Ascending aorta (tissue), 2 donors: ENCODE measurements at places on chromosomes 5 and 9. TPM values are rescaled to one million over a fixed set of nuclear protein-coding genes. Genes with fewer than 3 reads are reported as not detected.

GRCh38 chr5:33241802-33242201, 199.0 kb upstream of the TARS1 start:
- H3K4me1 ChIP-seq, result no peaks in the 10 kb centered on the region
- H3K27me3 ChIP-seq, result no peaks in the 10 kb centered on the region
- no peak overlapping the region for H3K4me3 ChIP-seq
- no peak for DNase-seq
- H3K27ac ChIP-seq, result no peak overlapping the region
- H3K36me3 ChIP-seq, result no peaks in the 10 kb centered on the region

- H3K27me3 ChIP-seq, result no peaks in the 10 kb centered on the region
- DNase-seq, result no peak
- no peaks in the 10 kb centered on the region for H3K36me3 ChIP-seq
- no peaks in the 10 kb centered on the region for H3K4me1 ChIP-seq
- no peak overlapping the region for H3K27ac ChIP-seq
Observed at GRCh38 chr9:13513716-13514444, 234.4 kb upstream of the MPDZ start.

GRCh38 chr9:83999141-83999918, 18.7 kb downstream of the RMI1 start:
- H3K36me3 ChIP-seq, result no peaks in the 10 kb centered on the region
- no peak overlapping the region for H3K27ac ChIP-seq

GRCh38 chr9:114364134-114365041, 23.4 kb downstream of the AKNA start:
- H3K4me1 ChIP-seq, result no peaks in the 10 kb centered on the region
- H3K4me3 ChIP-seq, result no peak overlapping the region
- peaks cover 62% of the 10 kb centered on the region for H3K36me3 ChIP-seq

DNA sequence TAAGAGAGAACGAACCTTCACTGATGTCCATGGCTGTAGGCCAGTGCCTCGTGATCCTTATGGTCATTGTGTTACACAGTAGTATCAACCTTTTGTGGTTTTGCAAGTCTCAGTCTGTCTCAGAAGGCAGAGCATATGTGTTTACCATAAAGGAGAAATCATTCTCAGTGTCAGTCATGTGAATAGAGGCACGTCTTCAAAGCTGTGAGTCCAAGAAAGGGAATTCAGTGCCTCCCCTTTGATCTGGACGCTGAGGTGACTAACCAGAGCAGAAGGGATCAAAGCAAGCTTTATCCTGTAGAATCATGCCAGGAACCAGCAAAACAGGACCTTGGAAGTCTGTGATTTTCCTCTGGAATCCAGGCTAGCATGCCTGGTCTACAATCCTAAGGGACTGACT, 433.9 kb downstream of the DNAH5 start:
- H3K27me3 ChIP-seq, result no peaks in the 10 kb centered on the region
- DNase-seq, result no peak
- no peaks in the 10 kb centered on the region for H3K4me1 ChIP-seq
- no peak overlapping the region for H3K4me3 ChIP-seq
- no peak overlapping the region for H3K27ac ChIP-seq
- H3K36me3 ChIP-seq, result no peaks in the 10 kb centered on the region

- no peaks in the 10 kb centered on the region for H3K4me1 ChIP-seq
- H3K27me3 ChIP-seq, result no peaks in the 10 kb centered on the region
- H3K27ac ChIP-seq, result no peak overlapping the region
- DNase-seq, result no peak
Observed at GRCh38 chr5:4164167-4164566, 568.5 kb downstream of the IRX1 start.

DNA sequence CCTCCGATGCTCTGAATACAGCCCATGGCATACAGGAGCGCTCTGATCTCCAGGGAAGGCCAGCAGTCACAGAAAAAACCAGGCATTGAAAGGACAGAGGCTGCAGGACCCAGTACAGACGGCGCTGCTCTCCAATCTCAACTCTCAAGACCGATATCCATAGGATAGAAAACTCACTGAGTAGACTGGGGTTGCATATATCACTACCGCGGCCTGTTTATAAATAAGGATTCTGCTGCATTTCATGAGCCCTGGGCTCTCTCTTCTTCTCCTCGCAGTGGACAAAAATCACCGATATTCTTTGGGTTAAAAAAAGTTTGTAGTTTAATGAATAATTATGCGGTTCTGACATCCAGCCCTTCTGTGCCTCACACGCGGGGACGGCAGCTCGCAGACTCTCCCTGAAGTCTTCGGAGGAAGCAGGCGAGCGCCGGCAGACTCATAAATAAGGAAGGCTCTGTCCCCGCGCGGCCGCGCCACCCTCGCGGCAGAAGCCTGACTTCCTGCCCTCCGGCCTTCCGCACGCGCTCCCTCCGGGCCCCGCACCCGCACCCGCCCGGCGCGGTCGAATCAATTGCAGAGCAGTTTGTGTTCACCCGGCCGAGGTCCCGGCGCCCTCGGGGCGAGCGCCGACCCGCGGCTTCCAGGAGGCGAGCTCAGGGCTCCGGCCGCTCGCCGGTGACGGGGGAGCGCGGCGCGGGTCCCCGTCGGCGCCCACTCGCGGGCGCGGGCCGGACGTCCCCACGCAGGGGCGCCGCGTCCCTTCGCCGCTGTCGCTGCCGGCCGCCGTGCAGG, at the start of gene FAM78A:
Gene FAM78A, minus strand, starts transcription at position 417 of the 795 bp plus-strand sequence. Its CDS starts 331 bp downstream, at position 86.
- no peaks in the 10 kb centered on the region for H3K27me3 ChIP-seq
- DNase-seq, result no peak
- no peaks in the 10 kb centered on the region for H3K36me3 ChIP-seq
- peak within 1 kb of the TSS; percentile 53 for H3K4me3 ChIP-seq
- peaks cover 7% of the 10 kb centered on the region for H3K4me1 ChIP-seq
- H3K27ac ChIP-seq, result peak within 1 kb of the TSS; percentile 71

DNA sequence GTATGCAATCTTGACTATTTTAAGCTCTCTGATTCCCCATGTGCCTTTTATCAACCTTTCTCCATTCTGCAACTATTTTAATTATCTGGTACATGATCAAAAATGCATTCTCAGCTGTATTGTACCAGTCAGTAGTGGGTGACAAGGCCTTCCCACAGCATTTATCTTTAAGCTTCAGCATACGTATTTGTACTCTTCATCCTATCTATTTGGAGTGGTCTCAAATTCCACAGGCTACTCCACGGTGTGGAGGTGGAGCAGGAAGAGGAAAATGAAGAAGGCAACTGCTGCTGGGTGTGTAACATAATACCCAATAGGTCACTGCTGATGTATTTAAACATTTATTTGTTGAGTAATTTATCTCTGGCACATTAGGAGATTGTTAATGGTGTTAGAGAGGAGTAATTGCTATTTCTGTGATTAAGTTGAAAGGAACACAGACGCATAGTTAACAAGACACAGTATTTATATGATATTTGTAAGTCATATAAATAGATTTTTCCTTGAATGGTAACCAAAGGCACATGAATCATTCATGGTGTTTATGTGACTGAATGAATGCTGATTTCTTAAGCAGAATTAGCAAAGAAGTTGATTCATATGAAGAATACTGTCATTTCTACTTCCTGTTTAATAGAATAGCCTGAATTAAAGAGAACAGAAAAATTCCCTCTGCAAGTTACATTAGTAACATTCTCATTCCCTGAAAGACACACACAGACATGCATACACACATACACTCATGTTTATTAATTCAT, 153.8 kb upstream of the NR3C1 start:
- no peak for DNase-seq
- H3K4me1 ChIP-seq, result no peaks in the 10 kb centered on the region
- no peaks in the 10 kb centered on the region for H3K27me3 ChIP-seq
- peak overlapping the region; percentile 53 for H3K27ac ChIP-seq
- H3K36me3 ChIP-seq, result no peaks in the 10 kb centered on the region

- DNase-seq, result no peak
- no peak overlapping the region for H3K27ac ChIP-seq
- H3K36me3 ChIP-seq, result no peaks in the 10 kb centered on the region
Observed at GRCh38 chr5:17364987-17365810, 132.8 kb upstream of the TAF11L2 start.

- H3K27me3 ChIP-seq, result no peaks in the 10 kb centered on the region
- no peak overlapping the region for H3K4me3 ChIP-seq
- no peaks in the 10 kb centered on the region for H3K36me3 ChIP-seq
- H3K4me1 ChIP-seq, result no peaks in the 10 kb centered on the region
- no peak overlapping the region for H3K27ac ChIP-seq
- DNase-seq, result no peak
Observed at GRCh38 chr5:36052538-36052937, 14.1 kb downstream of the UGT3A2 start.

GRCh38 chr9:127783111-127784008, 2.5 kb upstream of the CDK9 start:
- no peaks in the 10 kb centered on the region for H3K27me3 ChIP-seq
- no peak for DNase-seq
- H3K4me3 ChIP-seq, result no peak overlapping the region
- H3K27ac ChIP-seq, result peak overlapping the region; percentile 94
- H3K36me3 ChIP-seq, result peaks cover 16% of the 10 kb centered on the region

GRCh38 chr9:17631396-17631795, 52.5 kb downstream of the SH3GL2 start:
- H3K4me3 ChIP-seq, result no peak overlapping the region
- no peak for DNase-seq
- H3K27ac ChIP-seq, result no peak overlapping the region
- no peaks in the 10 kb centered on the region for H3K27me3 ChIP-seq
- no peaks in the 10 kb centered on the region for H3K36me3 ChIP-seq

DNA sequence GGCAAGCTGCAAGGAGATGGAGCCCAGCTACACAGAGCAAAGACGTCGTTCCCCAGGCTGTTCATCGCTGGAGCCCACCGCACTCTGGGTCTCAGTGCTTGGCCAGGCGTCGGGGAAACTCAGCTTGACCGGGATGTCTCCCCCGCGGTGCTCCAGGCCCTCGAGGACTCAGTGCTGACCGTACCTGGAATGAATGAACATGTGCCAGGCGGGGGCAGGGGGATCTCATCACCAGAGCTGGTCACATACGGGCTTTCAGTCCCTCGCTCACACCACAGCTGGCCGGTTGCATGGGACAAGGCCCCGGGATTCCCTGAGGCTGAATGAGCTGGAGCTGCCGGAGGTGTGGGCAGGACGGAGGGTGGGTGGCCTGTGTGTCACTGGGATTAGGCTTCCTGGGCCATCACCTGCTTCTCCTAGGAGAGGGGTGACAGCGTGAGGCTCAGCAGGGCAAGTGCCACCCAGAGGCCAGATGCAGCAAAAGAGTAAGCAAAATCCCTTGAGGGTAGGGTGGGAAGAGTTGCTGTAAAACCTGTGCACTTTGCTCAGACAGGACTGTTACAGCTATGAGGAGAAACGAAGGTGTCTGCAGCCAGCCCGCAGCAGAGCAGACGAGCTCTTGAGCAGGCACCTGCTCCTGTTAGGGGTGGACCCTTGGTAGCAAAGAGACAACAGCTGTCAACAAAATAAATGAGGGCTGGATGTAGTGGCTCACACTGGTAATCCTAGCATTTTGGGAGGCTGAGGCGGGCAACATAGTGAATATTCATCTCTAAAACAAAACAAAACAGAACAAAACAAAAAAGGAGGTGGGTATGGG, 70.7 kb upstream of the RAPGEF1 start:
- H3K4me1 ChIP-seq, result no peaks in the 10 kb centered on the region
- no peaks in the 10 kb centered on the region for H3K27me3 ChIP-seq
- no peak for DNase-seq
- no peak overlapping the region for H3K4me3 ChIP-seq
- H3K27ac ChIP-seq, result no peak overlapping the region

GRCh38 chr5:158819840-158820620, 279.7 kb downstream of the EBF1 start:
- peaks cover 4% of the 10 kb centered on the region for H3K4me1 ChIP-seq
- no peak overlapping the region for H3K27ac ChIP-seq
- H3K4me3 ChIP-seq, result no peak overlapping the region
- H3K36me3 ChIP-seq, result peaks cover 8% of the 10 kb centered on the region
- H3K27me3 ChIP-seq, result no peaks in the 10 kb centered on the region

DNA sequence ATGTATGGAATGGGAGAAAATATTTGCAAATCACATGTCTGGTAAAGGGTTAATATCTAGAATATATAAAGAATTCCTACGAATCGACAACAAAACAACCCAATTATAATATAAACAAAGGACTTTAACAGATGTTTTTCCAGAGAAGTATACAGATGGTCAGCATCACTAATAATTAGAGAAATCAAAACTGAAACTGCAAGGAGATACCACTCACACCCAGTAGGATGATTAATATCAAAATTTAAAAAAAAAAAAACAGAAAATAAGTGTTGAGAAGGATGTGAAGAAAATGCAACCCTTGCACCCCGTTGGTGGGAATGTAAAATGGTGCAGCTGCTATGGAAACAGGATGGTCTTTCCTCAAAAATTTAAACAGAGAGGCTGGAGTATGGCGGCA, 34.6 kb upstream of the F2R start:
- H3K36me3 ChIP-seq, result no peaks in the 10 kb centered on the region
- no peak overlapping the region for H3K27ac ChIP-seq
- H3K27me3 ChIP-seq, result no peaks in the 10 kb centered on the region
- H3K4me1 ChIP-seq, result no peaks in the 10 kb centered on the region
- no peak for DNase-seq
- H3K4me3 ChIP-seq, result no peak overlapping the region

DNA sequence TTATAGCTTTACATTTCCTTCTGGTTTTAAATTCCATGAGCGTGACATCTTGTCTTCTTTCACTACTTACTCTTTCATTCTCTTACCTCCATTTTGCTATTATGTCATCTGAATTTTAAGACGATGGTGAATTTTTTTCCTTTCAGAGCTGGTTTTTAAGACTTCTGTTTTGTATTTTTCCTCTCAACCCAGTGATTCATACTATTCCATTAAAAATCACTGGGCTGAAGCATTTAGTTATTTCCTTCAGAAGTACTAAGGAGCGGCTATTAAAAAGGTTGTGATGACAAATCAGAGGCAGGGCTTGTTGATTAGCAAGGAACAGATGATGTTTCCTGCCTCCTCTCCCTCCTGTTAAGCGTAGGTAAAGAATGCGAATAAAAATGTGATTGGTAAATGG, 16.5 kb downstream of the AGXT2 start:
- DNase-seq, result no peak
- no peak overlapping the region for H3K4me3 ChIP-seq
- no peaks in the 10 kb centered on the region for H3K27me3 ChIP-seq

DNA sequence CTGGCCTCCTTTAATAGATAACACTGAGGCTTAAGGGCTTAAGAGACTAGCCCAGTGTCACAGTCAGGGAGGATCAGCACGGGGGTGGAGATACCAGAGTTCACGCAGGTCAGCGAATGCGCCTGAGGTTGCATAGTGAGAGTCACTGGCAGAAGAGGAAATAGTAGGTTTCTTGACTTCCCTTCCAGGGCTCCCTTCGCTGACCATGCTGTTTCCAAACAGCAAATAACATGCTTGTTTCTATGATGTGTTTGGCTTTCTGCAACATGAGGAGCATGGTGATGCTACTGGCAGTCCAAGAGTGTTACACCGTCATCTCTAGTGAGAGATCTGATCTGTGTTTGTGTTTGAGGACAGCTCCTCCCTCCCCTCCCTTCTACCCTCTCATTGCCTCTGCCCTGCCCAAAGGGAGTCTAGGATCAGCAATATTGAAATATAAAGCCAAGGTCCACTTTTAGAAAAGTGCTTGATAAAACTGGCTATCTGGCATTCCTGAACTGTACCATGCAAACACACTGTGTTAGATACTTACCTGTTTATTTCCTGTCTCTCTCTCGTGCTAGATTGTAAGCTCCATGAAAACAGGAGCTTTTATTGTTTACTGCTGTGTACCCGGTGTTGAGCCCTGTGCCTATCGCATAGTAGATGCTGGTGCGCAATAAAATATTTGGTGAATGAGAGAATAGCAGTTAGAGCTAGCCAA, 12.3 kb downstream of the TLE4 start:
- H3K36me3 ChIP-seq, result no peaks in the 10 kb centered on the region
- H3K27me3 ChIP-seq, result no peaks in the 10 kb centered on the region
- no peak overlapping the region for H3K27ac ChIP-seq
- H3K4me3 ChIP-seq, result no peak overlapping the region

Gene SPAG8
- not detected for total RNA-seq

Gene SEPTIN8
- total RNA-seq, result 113 TPM

Gene CTXN3
- total RNA-seq, result not detected

Gene INSL4
- not detected for total RNA-seq

Gene TAF11L13
- not detected for total RNA-seq

Gene WDR5
- total RNA-seq, result 13.9 TPM

Gene SPINK7
- not detected for total RNA-seq

Gene GLDC
- total RNA-seq, result 0.64 TPM

Gene LRRC8A
- total RNA-seq, result 227 TPM

Gene MEIKIN
- total RNA-seq, result not detected
